ENCODE measurements at places on chromosomes 12 and 14.

- DNase-seq, result peak; percentile 93
These were observed 52.6 kb upstream of the VPS33A start for GRCh38 chr12:122318607-122319605.

GRCh38 chr14:54532111-54533012 is 22.7 kb downstream of the CGRRF1 start:
- no peak for DNase-seq

DNA sequence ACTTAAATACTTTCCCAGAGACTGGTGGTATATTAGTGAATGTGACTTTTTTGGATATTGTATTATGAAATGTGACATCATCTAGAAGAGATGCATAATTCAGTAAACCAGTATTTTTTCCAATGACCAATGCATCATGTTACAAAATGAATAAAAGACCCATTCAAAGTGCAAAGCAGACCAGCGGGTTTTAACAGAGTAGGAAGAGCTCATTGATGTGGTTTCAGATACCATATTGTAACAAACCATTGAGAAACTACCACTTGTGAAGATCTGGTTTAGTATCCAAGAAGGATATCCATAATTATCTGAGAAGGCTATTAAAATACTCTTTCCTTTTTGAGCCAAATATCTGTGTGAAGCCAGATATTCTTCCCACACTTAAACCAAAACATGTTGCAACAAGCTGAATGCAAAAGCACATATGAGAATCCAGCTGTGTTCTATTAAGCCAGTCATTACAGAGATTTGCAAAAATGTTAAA is 47.7 kb downstream of the MVK start:
- peak; percentile 13 for DNase-seq

DNA sequence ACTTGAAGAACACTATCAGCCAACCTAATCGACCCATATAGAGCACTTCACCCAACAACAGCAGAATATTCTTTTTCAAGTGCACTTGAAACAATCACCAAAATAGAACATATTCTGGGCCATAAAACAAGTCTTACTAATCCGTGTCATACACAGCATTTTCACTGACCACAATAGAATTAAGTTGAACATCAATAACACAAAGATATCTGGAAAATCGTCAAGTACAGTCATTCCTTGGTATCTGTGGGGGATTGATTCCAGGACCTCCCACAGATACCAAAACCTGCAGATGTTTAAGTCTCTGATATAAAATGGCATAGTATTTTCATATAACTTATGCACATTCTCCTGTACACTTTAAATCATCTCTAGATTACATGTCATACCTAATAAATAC is 295.7 kb downstream of the BCL11B start:
- DNase-seq, result no peak

- no peak for DNase-seq
These were observed 10.1 kb downstream of the FOXG1 start for GRCh38 chr14:28776482-28777266.

GRCh38 chr14:34426313-34427295 is 35.4 kb downstream of the SPTSSA start:
- DNase-seq, result no peak

DNA sequence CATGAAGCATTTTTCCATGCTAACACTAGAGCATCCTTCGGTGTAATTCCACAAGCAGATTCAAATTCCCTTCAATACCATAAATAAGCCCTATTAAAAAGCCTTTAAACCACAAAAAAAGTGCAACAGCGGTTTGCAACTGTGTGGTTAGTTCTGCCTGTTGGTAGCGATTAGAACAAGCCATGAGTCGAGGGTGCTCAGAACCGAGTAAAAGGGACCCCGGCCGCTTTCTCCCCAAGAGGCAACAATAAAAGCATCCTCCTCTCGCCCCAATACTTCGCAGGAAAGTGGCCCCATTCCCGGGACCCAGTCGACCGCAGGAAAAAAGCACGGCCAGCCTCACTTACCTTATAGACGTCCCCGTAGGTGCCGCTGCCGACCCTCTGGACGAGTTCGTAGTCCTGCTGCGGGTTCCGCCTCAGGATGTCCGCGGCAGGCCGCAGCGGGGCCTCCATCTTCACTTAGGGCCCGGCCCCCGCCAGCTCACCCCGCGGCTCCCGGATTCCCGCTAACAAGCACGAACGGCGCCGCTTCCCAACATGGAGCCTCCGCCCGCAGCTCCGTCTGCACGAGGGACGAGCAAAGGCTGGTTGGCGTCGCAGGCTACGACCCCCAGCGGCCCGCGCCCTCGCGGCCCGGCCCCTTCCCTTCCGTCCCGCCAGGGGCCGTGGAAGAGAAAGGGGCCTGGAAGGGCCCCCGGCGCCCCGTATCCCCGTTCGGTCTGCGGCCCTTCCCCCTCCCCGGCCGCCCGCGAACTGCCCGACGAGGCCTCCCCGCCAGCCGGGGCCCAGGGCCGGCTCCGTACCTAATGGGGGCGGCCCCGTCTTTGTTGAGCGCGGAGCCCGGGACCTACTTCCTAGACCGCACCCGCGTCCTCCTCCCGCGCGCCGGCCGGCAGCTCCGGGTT is 521 bp downstream of the MAP4K5 start:
- DNase-seq, result no peak

DNA sequence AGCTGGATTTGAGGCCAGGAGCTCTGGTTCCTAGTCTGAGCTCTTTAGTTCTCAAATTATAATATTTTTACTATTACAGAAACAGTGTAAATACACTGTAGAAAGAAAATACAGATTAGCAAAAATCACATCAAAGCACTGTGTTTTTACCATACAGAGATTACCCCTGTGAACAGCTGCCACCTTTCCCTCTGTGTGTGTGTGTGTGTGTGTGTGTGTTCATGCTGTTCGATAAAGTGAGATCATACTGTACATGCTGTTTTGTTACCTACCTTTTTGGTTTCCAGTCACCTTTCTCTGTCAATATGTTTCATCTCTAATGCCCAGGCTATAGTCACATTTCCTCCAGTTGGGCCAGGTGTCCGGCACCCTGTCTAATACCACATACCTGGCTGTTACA is 26.9 kb downstream of the MVK start:
- no peak for DNase-seq

DNA sequence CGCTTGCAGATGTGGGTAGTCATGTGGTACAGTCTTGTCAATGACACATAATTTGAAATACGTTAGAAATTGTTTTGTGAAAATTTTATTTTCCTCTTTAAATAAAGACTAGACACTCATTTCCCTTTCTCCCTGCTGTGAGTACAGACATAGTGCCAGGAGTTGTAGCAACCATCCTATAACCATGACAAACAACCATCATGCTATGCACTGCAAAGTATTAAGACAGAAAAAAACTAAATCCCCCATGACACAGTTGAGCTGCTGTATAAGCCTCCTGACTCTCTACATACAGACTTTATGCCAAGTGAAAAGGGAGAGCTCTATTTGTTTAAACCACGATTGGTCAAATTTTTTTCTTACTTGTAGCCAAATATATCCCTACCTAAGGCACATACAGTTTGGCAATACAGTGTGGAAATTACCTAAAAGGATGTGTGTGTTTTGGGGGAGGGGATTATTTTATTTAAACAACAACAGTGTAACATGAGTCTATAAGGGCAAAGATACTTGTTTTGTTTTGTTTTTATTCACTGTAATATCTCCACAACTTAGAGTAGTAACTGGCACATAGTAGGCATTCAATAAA is 45.0 kb upstream of the KRR1 start:
- peak; percentile 32 for DNase-seq

GRCh38 chr14:22336031-22336430 is 253.0 kb downstream of the DAD1 start:
- DNase-seq, result no peak

DNA sequence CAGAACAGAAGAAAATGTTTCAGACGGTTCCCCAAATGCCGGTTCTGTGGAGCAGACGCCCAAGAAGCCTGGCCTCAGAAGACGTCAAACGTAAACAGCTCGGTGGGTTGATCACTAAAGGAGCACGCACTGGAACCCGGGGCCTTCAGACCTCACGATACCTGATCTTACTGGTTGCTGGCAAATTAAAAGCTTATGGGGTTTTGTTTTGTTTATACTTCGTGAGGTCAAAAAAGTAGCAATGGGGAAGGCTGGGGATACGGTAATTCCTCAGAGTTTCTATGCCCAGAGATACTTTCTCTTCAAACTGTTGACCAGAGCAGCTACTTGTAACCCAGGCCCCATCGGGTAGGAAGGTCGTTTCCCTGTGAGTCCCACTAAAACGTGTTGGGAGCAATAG is 1.7 kb downstream of the CDKN1B start:
- DNase-seq, result no peak

DNA sequence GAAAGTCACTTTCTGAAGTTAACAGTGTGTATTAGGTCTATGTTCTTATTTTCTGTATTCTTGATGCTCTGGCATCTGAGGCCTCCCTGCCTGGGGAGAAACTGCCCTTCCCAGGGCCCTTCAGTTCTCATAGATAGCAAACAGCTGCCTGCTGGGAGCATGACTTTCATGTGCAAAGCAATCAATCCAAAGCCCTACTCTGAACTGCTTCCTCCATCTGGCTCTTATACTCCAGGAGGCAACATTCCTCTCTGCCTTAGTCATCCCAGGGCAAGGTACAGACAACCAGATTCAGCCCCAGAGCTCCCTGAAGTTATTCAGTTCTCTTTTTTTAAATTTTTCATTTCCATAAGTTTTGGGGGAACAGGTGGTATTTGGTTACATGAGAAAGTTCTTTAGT is 41.7 kb upstream of the RIN3 start:
- no peak for DNase-seq

- DNase-seq, result no peak
These were observed 139.2 kb downstream of the SLC2A13 start for GRCh38 chr12:39966721-39967120.

- peak; percentile 80 for DNase-seq
These were observed at the start of gene OAS2 for GRCh38 chr12:112978163-112979040. OAS2 (plus strand) TSS chr12:112978519; CDS start chr12:112978609, 90 bp downstream.

DNA sequence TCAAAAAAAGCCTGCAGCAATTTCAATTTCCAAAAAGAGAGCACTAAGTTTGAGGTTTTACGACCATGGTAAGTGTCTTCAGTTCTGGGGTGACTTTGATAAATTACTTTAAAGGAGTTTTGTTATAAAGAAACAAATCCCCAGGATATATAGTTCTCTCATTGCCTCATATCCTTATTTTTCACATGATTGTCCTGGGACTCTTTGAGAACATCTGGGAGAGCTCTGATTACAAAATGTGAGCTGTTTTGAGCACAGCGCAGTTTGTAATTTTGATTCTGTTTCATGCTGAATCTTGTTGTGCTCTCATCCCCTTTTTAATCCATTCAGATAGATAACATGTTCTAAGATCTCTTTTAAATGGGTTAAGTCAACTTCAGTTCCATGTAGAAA is 67.7 kb upstream of the DCN start:
- DNase-seq, result peak; percentile 36

GRCh38 chr12:118150625-118151024 is 14.7 kb downstream of the PEBP1 start:
- no peak for DNase-seq

DNA sequence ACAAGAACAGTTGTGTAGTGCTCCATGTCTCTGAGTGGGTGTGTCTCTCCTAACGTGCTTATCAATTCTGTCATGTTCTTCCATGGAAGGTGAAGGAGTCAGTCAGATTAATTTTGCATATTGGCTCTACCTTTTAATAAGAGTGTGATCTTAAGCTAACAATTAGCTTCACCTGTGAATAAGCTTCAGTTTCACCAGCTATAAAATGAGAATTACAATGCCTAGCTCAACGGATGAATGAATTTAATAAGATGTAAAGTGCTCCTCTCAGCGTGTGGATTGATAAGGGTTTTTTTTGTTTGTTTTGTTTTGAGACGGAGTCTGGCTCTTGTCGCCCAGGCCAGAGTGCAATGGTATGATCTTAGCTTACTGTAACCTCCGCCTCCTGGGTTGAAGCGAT is 32.7 kb downstream of the CCDC175 start:
- DNase-seq, result no peak

- no peak for DNase-seq
These were observed 19.4 kb downstream of the B4GALNT3 start for GRCh38 chr12:479161-479560.

DNA sequence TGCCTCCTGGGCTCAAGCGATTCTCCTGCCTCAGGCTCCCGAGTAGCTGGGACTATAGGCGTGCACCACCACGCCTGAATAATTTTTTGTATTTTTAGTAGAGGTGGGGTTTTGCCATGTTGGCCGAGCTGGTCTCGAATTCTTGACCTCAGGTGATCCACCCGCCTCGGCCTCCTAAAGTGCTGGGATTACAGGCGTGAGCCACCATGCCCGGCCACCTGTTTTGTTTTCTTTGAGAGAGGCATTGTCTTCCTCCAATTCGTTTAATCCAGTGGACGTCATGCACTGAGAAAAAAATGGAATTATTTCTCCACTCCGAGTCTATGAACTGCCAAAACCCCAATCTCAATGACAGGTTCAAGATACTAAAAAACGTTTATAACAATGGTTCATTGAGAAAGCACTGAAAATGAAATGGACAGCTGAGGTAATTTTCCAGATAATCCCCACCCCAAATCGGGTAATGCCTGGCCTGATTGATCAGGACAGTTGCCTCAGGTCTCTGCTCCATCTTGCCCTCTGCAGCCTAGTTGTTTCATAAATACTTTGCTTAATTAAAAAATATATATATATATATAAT is 132.7 kb upstream of the PARP11 start:
- DNase-seq, result no peak

GRCh38 chr14:54617467-54617866 is 50.5 kb downstream of the SAMD4A start:
- DNase-seq, result no peak

DNA sequence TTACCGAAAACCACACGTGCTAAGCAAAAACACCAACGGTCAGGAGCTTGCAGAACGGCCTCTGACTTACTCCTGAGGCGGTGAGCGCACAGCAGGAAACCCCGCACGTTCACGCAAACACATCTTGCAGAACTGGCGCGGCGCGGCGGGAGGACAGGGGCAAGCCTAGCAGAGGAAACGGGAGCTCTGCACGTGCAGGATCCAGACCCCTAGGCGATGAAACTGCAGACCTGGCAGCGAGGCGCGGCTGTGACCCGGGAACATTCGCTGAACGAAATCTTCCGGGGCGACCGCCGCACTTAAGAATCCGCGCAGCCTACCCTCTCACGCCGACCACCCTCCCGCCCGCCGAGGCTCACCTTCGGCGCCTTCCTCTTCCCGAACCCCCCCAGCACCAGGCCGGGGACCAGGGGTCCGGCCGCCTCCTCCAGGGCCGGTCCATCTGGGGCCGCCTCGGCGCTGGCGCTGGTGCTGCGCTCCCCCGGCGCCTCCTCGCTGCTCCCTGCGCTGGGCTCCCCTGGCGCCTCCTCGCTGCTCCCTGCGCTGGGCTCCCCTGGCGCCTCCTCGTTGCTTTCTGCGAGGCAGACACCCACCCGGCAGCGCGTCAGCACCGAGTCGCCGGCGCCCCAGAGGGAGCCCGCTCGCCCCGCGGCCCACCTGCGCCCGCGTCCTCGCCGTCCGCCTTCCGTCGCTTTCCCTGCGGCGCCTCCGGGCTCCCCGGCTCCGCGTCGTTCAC is 615 bp downstream of the DDX51 start:
- no peak for DNase-seq
